Activated CD4-positive, alpha-beta T cell treated with anti-CD3 and anti-CD28 coated beads, Interleukin-2, amount 10 ng/mL, durations not matched to agents 7 days and 5 days (primary cell): ENCODE measurements at places on chromosomes 7 and 10.

DNA sequence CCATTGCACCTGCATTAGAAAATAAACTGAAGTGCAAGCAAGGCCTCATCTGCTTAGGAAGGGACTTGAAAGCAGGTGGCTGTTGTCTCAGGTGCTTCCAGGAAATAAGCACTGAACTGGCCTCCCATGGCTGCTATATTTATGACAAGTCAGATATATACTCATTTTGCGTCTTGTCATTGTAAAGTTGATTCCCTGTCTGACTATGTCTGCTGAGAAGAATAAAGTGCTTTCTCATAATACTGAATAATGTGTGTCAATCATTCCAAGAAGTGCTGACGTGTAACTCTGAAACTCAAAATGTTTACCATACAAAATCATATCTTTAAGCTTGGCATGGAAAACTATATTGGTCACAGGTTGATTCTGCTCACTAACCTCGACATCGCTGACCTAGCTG is 44.9 kb upstream of the SVOPL start:
- no peak overlapping the region for H3K27ac ChIP-seq
- H3K4me3 ChIP-seq = no peak overlapping the region
- peaks cover 44% of the 10 kb centered on the region for H3K4me1 ChIP-seq
- no peaks in the 10 kb centered on the region for H3K27me3 ChIP-seq
- no peaks in the 10 kb centered on the region for H3K36me3 ChIP-seq

DNA sequence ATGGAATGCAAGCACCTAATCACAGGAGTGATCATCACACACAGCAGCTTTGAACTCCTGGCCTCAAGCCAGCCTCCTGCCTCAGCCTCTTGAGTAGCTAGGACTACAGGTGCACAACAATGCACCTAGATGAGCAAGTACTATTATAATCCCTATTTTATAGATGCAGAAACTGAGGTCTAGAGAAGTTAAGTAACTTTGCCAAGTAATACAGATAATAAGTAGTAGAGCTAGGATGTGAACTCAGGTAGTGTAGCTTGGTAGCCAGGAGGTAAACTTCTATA is 33.7 kb downstream of the DNAJC12 start:
- no peak overlapping the region for H3K4me3 ChIP-seq
- H3K27me3 ChIP-seq = no peaks in the 10 kb centered on the region
- H3K27ac ChIP-seq = no peak overlapping the region
- H3K36me3 ChIP-seq = no peaks in the 10 kb centered on the region
- peaks cover 2% of the 10 kb centered on the region for H3K4me1 ChIP-seq
- no peak for DNase-seq

- no peak overlapping the region for H3K27ac ChIP-seq
- peaks cover 8% of the 10 kb centered on the region for H3K4me1 ChIP-seq
- no peaks in the 10 kb centered on the region for H3K36me3 ChIP-seq
- DNase-seq = no peak
- no peak overlapping the region for H3K4me3 ChIP-seq
- peaks cover 6% of the 10 kb centered on the region for H3K27me3 ChIP-seq
Measured at GRCh38 chr10:64038107-64038506, 516.9 kb downstream of the REEP3 start.

GRCh38 chr7:81688622-81689411 is 81.0 kb downstream of the HGF start:
- no peak overlapping the region for H3K4me3 ChIP-seq
- H3K36me3 ChIP-seq = no peaks in the 10 kb centered on the region
- no peak overlapping the region for H3K27ac ChIP-seq
- no peak for DNase-seq
- H3K27me3 ChIP-seq = no peaks in the 10 kb centered on the region
- H3K4me1 ChIP-seq = no peaks in the 10 kb centered on the region

DNA sequence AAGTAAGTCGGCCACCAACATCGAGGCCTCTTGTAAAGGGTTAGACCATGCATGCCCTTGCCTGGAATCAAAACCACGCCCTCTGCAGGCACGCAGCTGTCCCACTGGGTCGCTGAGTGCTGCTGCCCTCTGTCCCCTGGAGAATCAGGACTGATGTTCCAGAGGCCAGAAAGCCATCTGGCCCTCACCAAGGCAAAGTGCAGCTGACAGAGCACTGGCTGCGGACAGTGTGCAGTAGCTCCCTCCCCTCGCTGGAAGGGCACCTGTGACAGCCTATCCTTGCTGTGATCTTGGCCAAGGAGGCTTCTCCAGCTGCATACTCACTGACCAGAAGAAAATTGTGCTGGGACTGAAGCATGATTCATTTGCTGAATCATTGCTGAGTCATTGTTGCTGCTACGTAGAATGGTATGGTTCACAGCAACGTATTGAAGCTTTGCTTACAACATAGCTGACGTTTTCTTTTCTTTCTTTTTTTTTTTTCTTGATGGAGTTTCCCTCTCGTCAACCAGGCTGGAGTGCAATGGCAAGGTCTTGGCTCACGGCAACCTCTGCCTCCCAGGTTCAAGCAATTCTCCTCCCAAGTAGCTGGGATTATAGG is 30.4 kb downstream of the DDC start:
- H3K27me3 ChIP-seq = peaks cover 9% of the 10 kb centered on the region
- peaks cover 12% of the 10 kb centered on the region for H3K4me1 ChIP-seq
- H3K27ac ChIP-seq = no peak overlapping the region

GRCh38 chr7:80496586-80496985 is 15.3 kb downstream of the GNAT3 start:
- no peaks in the 10 kb centered on the region for H3K36me3 ChIP-seq
- no peaks in the 10 kb centered on the region for H3K27me3 ChIP-seq
- no peak overlapping the region for H3K4me3 ChIP-seq
- H3K4me1 ChIP-seq = no peaks in the 10 kb centered on the region
- no peak for DNase-seq
- no peak overlapping the region for H3K27ac ChIP-seq

- no peak overlapping the region for H3K4me3 ChIP-seq
- H3K27me3 ChIP-seq = no peaks in the 10 kb centered on the region
- H3K27ac ChIP-seq = no peak overlapping the region
- peaks cover 72% of the 10 kb centered on the region for H3K36me3 ChIP-seq
- H3K4me1 ChIP-seq = peaks cover 5% of the 10 kb centered on the region
Measured at GRCh38 chr7:30433082-30433481, 45.5 kb downstream of the NOD1 start.

GRCh38 chr7:149199234-149199995 is 4.1 kb downstream of the ZNF282 start:
- H3K4me1 ChIP-seq = peaks cover 63% of the 10 kb centered on the region
- H3K36me3 ChIP-seq = peaks cover 51% of the 10 kb centered on the region
- no peak overlapping the region for H3K27ac ChIP-seq
- H3K27me3 ChIP-seq = no peaks in the 10 kb centered on the region
- no peak for DNase-seq

- no peaks in the 10 kb centered on the region for H3K36me3 ChIP-seq
- no peak for DNase-seq
- no peaks in the 10 kb centered on the region for H3K4me1 ChIP-seq
Measured at GRCh38 chr7:149753375-149754233, 19.8 kb downstream of the ZNF467 start.

- no peaks in the 10 kb centered on the region for H3K27me3 ChIP-seq
- no peak for DNase-seq
- H3K4me1 ChIP-seq = no peaks in the 10 kb centered on the region
- no peak overlapping the region for H3K4me3 ChIP-seq
- no peaks in the 10 kb centered on the region for H3K36me3 ChIP-seq
- no peak overlapping the region for H3K27ac ChIP-seq
Measured at GRCh38 chr10:126634911-126635310, 35.6 kb downstream of the C10orf90 start.

DNA sequence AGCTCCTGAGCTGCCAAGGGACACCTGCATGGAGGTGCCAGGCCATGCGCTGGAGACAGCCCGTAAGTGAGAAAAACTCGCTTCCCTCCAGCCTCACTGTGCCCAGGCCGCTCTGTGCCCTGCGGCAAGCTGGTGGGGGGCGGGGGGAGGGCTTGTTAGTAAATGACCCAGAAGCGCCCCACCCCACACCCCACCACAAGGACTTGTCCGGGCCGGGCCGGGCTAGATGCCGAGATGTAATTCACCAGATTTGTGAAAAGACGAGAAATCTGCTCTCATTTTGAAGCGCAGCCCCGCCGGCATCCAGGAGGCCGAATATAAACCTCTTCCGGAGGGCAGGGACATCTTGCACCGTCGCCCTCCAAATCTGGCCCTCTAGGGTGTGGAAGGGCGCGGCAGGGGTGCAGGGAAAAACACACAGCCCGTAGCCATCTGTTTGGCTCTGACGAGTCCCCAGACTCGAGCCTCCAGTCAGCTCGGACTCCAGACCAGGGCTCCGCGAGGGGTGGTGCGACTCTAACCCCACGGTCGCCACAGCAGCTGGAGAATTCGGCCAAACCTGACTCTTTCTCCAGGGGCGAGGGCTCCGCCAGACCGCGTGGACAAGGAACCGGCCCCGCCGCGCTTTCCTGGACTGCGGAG is 14.8 kb downstream of the TLX1 start:
- no peak overlapping the region for H3K27ac ChIP-seq
- H3K4me1 ChIP-seq = no peaks in the 10 kb centered on the region
- H3K27me3 ChIP-seq = peaks cover 88% of the 10 kb centered on the region
- H3K4me3 ChIP-seq = no peak overlapping the region
- H3K36me3 ChIP-seq = no peaks in the 10 kb centered on the region

- peaks cover 17% of the 10 kb centered on the region for H3K27me3 ChIP-seq
- H3K27ac ChIP-seq = no peak overlapping the region
- DNase-seq = no peak
- H3K4me1 ChIP-seq = peaks cover 3% of the 10 kb centered on the region
- H3K36me3 ChIP-seq = no peaks in the 10 kb centered on the region
Measured at GRCh38 chr7:44936322-44936721, 42.5 kb downstream of the MYO1G start.

DNA sequence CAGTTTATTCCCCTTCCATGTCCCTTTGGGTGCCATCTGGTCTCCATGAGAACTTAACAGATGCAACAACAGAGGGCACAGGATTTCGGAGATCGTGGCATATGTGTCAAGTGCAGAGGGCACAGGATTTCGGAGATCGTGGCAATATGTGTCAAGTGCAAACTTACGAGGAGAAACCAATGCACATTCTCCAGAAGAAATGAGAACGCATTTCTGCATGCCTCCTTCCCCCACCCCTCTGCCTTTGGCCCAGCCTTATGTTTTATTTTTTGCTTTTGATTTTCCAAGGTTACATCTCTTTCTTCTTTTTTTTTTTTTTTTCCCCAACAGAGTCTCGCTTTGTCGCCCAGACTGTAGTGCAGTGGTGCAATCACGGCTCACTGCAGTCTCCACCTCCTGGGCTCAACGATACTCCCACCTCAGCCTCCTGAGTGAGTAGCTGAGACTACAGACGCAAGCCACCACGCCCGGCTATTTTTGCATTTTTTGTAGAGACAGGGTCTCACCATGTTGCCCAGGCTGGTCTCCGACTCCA is 586 bp upstream of the ANKRD26 start:
- H3K27ac ChIP-seq = peak overlapping the region; percentile 89
- peaks cover 52% of the 10 kb centered on the region for H3K4me1 ChIP-seq
- H3K27me3 ChIP-seq = no peaks in the 10 kb centered on the region
- H3K4me3 ChIP-seq = peak overlapping the region; percentile 82
- H3K36me3 ChIP-seq = peaks cover 18% of the 10 kb centered on the region

- no peak overlapping the region for H3K27ac ChIP-seq
- peaks cover 44% of the 10 kb centered on the region for H3K4me1 ChIP-seq
- no peaks in the 10 kb centered on the region for H3K27me3 ChIP-seq
- peaks cover 10% of the 10 kb centered on the region for H3K36me3 ChIP-seq
- peak overlapping the region; percentile 57 for H3K4me3 ChIP-seq
- DNase-seq = peak; percentile 58
Measured at GRCh38 chr10:100370714-100371481, 23.9 kb downstream of the SCD start.

GRCh38 chr10:72616716-72617115 is 9.2 kb downstream of the MICU1 start:
- H3K4me3 ChIP-seq = no peak overlapping the region
- H3K27ac ChIP-seq = no peak overlapping the region
- DNase-seq = no peak
- H3K36me3 ChIP-seq = peaks cover 12% of the 10 kb centered on the region

GRCh38 chr7:102318482-102318971 is 31.9 kb downstream of the SH2B2 start:
- no peak overlapping the region for H3K27ac ChIP-seq
- H3K4me3 ChIP-seq = no peak overlapping the region
- no peak for DNase-seq
- H3K36me3 ChIP-seq = no peaks in the 10 kb centered on the region

- peaks cover 5% of the 10 kb centered on the region for H3K4me1 ChIP-seq
- no peaks in the 10 kb centered on the region for H3K27me3 ChIP-seq
- H3K36me3 ChIP-seq = no peaks in the 10 kb centered on the region
- DNase-seq = no peak
- H3K4me3 ChIP-seq = no peak overlapping the region
Measured at GRCh38 chr10:24759672-24760071, 36.0 kb upstream of the ARHGAP21 start.

GRCh38 chr10:22363305-22363704 is 18.0 kb downstream of the SPAG6 start:
- H3K4me3 ChIP-seq = no peak overlapping the region
- H3K4me1 ChIP-seq = peaks cover 17% of the 10 kb centered on the region
- no peak for DNase-seq
- H3K27ac ChIP-seq = no peak overlapping the region

DNA sequence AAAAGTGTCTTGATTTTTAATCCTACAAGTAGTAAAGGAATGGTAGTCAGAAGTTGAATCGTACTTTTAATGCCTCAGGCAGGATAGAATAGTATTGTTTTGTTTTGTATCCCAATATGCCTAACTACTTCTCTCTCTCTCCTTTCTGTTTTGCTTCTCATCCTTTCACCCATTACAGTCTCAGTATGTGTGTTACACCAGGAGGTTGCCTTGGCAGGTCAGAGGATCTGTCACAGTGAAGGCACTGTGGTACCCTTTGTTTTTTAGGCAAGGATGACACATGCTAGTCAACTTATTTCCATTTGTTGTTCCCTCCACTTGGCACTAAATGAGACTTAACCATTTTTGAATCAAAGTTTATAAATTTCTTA is 94.4 kb downstream of the MAPK8 start:
- H3K4me1 ChIP-seq = peaks cover 9% of the 10 kb centered on the region
- H3K27ac ChIP-seq = no peak overlapping the region
- H3K4me3 ChIP-seq = no peak overlapping the region

GRCh38 chr10:21280971-21281572 is 244.4 kb downstream of the SKIDA1 start:
- no peaks in the 10 kb centered on the region for H3K36me3 ChIP-seq
- no peak for DNase-seq
- H3K4me3 ChIP-seq = no peak overlapping the region
- no peaks in the 10 kb centered on the region for H3K4me1 ChIP-seq
- H3K27ac ChIP-seq = no peak overlapping the region
- no peaks in the 10 kb centered on the region for H3K27me3 ChIP-seq

DNA sequence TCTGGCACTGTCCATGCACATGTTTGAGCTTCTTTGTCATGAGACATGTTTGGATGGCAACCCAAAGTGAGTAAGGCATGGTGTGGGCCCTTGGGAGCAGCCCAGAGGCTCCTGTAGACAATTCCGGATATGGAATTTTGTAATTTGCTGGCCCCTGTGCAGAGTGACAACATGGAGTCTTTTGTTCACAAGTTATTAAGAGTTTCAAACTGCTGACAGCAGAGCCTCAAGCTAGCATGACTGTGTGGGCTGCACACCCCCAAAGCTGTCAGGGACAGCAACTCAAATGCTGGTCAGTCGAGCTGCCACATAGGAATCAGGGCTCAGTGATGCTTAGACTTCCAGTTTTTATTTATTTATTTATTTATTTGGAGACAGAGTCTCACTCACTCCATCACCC is 7.0 kb upstream of the MYL7 start:
- DNase-seq = no peak
- no peak overlapping the region for H3K27ac ChIP-seq
- peaks cover 11% of the 10 kb centered on the region for H3K4me1 ChIP-seq
- H3K27me3 ChIP-seq = peaks cover 19% of the 10 kb centered on the region

GRCh38 chr7:158083526-158084310 is 503.9 kb downstream of the PTPRN2 start:
- no peak overlapping the region for H3K27ac ChIP-seq
- DNase-seq = no peak
- H3K4me1 ChIP-seq = no peaks in the 10 kb centered on the region
- no peaks in the 10 kb centered on the region for H3K27me3 ChIP-seq
- H3K36me3 ChIP-seq = no peaks in the 10 kb centered on the region
- H3K4me3 ChIP-seq = no peak overlapping the region
